ENCODE measurements at places on chromosomes 2 and 18. TPM values are rescaled to one million over a fixed set of nuclear protein-coding genes. Genes with fewer than 3 reads are reported as not detected.
A peak's percentile ranks its signal among the peaks of the same experiment; 100 is the strongest.

LYPD6 gene
- total RNA-seq = under 0.01 TPM

DNA sequence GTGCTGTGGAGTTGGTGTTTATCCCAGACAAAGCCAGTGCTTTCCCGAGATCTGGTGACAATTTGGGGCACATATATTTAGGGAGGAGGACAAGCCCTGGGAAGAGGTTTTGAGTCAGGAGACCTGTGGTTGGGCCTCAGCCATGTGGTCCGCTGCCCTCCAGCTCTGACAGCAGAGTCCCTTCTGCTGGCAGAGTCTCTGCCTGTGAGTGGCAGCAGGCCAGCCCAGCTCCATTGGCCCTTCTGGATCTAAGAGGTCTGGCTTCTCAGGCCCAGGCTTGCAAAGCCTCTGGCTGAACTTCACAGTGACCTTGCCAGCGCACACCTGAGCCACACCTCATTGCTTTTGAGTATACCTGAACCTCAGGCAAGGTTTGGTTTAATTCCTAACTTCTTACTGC, 115.3 kb downstream of the BCL2L11 start:
- no peak overlapping the region for H3K4me3 ChIP-seq
- no peak for DNase-seq
- no peak overlapping the region for H3K27ac ChIP-seq
- H3K27me3 ChIP-seq = no peaks in the 10 kb centered on the region

- no peaks in the 10 kb centered on the region for H3K4me1 ChIP-seq
- H3K4me3 ChIP-seq = no peak overlapping the region
- H3K27ac ChIP-seq = peak overlapping the region; percentile 36
- peak; percentile 61 for DNase-seq
- peaks cover 3% of the 10 kb centered on the region for H3K27me3 ChIP-seq
These were observed 118.4 kb downstream of the ARL4C start for GRCh38 chr2:234378440-234378839.

SLC23A3 gene
- 1.8 TPM for total RNA-seq

GRCh38 chr2:72210470-72210869, 62.8 kb upstream of the CYP26B1 start:
- H3K27me3 ChIP-seq = no peaks in the 10 kb centered on the region
- no peak overlapping the region for H3K4me3 ChIP-seq
- H3K36me3 ChIP-seq = no peaks in the 10 kb centered on the region
- H3K27ac ChIP-seq = no peak overlapping the region

TFPI gene
- 111 TPM for total RNA-seq

DNA sequence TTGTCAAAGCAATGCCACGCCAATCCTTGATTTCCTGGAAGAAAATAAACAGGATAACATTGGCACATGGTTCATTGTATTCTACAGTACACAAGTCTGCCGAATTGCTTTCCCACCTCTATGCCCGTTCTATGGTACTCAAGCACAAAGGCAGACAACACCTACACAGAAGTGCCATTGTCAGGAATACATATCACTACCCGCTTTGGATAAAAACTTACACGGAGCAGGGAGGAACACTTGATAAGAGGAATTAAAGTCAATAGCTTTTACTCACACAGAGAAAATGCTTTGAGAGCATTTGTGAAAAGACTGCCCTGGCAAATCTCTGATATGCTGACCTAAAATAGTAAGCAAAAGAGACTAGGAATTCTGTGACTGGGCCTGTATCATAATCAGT, 23.4 kb downstream of the PLEKHM3 start:
- DNase-seq = no peak
- no peak overlapping the region for H3K4me3 ChIP-seq
- H3K27me3 ChIP-seq = no peaks in the 10 kb centered on the region

CRYGD gene
- total RNA-seq = not detected

GRCh38 chr2:43180897-43181296, 45.5 kb downstream of the ZFP36L2 start:
- H3K27ac ChIP-seq = no peak overlapping the region
- H3K27me3 ChIP-seq = no peaks in the 10 kb centered on the region

MAB21L4 gene
- not detected for total RNA-seq

PHOSPHO2 gene
- total RNA-seq = 3.9 TPM

- H3K27me3 ChIP-seq = no peaks in the 10 kb centered on the region
- no peak overlapping the region for H3K27ac ChIP-seq
- H3K36me3 ChIP-seq = no peaks in the 10 kb centered on the region
- no peak overlapping the region for H3K4me3 ChIP-seq
- H3K4me1 ChIP-seq = peaks cover 17% of the 10 kb centered on the region
These were observed 48.6 kb downstream of the SH3RF3 start for GRCh38 chr2:109177635-109178034.

PDCL3 gene
- 11.4 TPM for total RNA-seq

DNA sequence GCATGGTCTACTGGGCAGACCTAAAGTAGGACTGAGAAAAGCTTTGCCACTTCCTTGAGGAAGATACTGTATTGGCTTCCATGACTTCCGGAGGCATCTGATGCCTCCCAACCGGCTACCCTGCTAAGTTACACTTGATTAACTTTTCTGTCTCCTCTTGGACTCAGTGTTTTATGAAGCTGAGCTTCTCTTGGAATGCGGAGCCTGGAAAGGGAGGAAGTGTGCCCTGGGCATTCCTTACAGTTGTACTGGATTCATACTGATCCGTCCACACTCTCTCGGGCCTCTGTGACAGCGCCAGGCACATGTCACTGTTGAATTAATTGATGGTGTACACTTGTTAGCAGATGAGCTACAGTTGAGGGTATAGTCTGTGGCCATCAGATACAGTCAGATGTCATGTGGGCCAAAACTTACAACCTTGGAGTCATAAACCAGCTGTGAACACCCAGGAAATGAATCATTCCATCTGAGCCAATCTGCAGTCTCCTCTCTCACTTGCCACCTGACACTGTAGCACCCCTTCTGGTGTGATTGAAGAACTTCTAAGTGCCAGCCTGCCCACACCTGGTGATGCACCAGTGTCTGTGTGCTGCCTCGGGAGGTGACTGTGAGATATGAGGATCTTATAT, 122.5 kb downstream of the FHOD3 start:
- no peak overlapping the region for H3K4me3 ChIP-seq
- peaks cover 4% of the 10 kb centered on the region for H3K4me1 ChIP-seq
- no peak for DNase-seq
- no peaks in the 10 kb centered on the region for H3K36me3 ChIP-seq
- H3K27me3 ChIP-seq = no peaks in the 10 kb centered on the region

Measured in fibroblast of lung (primary cell).